T-helper 17 cell (primary cell): ENCODE measurements at places on chromosomes 3 and 15.

- no peaks in the 10 kb centered on the region for H3K36me3 ChIP-seq
- H3K4me3 ChIP-seq: peak overlapping the region; percentile 98
- H3K27ac ChIP-seq: peak overlapping the region; percentile 96
- peaks cover 23% of the 10 kb centered on the region for H3K4me1 ChIP-seq
Measured at GRCh38 chr15:75455982-75456531, 4.6 kb upstream of the SIN3A start.

DNA sequence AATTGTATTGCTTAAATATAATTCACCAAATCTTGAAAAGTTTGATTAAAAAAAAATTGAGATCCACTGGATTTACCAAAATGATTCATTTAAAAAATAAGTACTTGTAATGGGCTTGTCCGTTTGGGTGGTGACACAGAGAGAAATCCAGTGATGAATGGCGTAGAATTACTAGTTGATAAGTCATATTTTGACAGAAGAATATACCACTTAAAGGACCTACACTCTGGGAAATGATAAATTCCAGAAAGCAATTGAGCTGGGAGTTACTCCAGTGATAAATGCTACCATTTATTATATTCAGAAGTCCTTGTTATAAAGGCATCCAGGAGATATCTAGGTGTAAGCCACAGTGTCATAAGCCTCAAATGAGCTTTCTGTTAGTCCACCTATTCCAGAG is 141.8 kb upstream of the CFAP20DC start:
- no peaks in the 10 kb centered on the region for H3K4me1 ChIP-seq
- peaks cover 13% of the 10 kb centered on the region for H3K27me3 ChIP-seq
- no peak overlapping the region for H3K4me3 ChIP-seq
- no peaks in the 10 kb centered on the region for H3K36me3 ChIP-seq
- DNase-seq: no peak
- no peak overlapping the region for H3K27ac ChIP-seq

GRCh38 chr15:82767163-82767829 is 38.6 kb downstream of the FSD2 start:
- H3K4me1 ChIP-seq: peaks cover 15% of the 10 kb centered on the region
- no peak overlapping the region for H3K4me3 ChIP-seq
- DNase-seq: no peak
- H3K27me3 ChIP-seq: no peaks in the 10 kb centered on the region

DNA sequence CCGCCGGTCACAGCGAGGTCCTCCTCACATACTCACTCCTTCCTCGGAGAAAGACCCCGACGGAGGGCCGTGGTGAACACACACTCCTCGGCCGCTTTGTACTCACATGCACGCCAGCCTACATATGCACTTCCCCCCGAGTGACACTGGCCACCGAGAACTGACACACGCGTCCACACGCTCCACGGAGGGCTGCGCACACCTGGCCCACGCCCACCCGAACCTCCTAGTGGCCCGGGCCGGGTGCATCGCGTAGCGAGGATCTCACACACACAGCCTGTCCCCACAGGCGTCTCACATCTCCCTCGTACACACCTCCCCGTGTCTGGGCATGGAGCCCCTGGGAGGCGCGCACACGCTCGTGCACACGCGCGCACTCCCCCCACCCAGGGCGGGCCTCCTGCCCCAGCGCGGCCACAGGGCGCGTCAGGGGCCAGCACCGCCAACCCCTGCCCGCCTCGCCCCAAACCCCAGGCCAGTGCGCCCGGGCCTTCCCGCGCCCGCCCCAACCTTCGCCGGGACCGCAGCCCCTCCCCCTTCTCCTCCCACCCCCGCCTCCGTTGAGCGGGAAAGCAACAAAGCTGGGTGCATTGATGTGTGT is 411 bp upstream of the C3orf70 start:
- peaks cover 2% of the 10 kb centered on the region for H3K36me3 ChIP-seq
- H3K27ac ChIP-seq: no peak overlapping the region
- H3K27me3 ChIP-seq: peaks cover 40% of the 10 kb centered on the region
- H3K4me3 ChIP-seq: no peak overlapping the region
- no peak for DNase-seq
